H4 (cell line): ENCODE measurements at places on chromosomes 4 and X. TPM values are rescaled to one million over a fixed set of nuclear protein-coding genes. Genes with fewer than 3 reads are reported as not detected.
A peak's percentile ranks its signal among the peaks of the same experiment; 100 is the strongest.

The PHOX2B gene
- not detected in 2 replicates for total RNA-seq

- DNase-seq, result no peak
Measured at GRCh38 chr4:119666653-119667091, 38.1 kb upstream of the PDE5A start.

- DNase-seq, result peak; percentile 84
Measured at GRCh38 chr4:124060261-124060918, 652.1 kb downstream of the ANKRD50 start.

DNA sequence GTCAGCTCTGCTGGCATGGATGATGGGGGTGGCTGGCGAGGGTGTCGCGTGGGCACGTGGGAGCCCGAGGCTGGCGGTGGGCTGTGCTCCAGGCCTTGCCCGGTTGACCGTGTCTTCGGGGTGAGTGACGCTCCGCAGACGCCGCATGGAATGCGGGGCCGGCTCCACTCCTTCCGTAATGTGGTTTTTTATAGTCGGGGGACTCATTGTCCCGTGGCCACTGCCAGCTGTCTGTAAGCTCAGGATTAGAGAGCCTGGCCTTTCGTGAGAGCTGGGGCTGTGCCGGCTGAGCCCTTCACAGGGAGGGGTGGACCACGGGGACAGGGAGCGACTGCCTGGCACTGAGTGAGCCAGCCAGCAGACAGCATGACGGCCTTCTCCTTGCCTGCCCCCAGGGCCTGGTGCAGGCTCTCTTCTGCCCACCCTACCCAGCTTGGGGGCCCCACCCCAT lies 20.4 kb downstream of the DOK7 start:
- DNase-seq, result peak; percentile 84

DNA sequence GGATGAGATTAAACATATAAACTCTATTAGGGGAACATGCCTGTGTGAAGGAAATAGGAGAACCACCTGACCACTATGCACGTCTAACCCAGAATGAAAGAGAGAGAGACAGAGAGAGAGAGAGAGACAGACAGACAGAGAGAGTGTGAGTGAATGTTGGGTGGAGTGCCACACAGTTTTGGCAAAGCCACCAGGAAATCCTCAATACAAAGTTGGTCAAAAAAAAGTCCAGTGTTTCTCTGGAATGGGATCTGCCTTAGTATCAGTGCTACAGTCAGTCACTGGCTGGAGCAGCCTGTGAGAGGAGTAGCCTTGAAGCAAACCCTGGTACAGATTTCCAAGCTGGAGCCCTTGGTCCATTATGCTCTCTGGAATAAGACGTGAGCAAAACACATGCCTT lies 91.7 kb downstream of the GC start:
- DNase-seq, result no peak

DNA sequence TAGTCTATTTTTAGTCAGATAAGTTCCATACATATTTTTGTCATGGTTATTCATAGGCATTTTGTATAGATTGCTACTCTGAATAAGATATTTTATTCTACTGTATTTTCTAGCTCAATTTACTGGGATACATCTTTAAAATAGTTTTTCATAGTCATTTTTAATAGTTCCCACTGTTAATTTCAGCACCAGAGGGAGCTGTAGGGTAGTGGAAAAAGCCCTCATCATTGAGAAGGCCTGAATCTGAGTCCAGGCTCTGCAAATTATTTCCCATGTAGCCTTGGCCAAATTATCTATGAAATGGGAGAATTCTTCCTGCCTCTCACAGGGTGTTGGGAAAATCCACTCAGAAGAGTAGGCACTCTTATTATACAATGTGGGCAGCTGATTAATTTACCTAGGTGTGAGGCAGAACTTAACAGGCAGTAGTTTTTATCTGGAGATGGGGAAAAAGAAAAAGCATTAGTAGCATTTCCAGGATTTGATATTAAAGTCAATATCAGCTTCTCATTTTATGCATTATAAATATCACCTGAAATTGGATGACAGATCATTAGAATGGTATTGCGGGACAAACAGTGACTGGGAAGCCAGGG lies 102.9 kb upstream of the PAQR3 start:
- DNase-seq, result peak; percentile 27

The CACNA1F gene
- not detected in 2 replicates for total RNA-seq

GRCh38 chrX:118739577-118739976 lies 12.2 kb downstream of the IL13RA1 start:
- no peak for DNase-seq

- DNase-seq, result no peak
Measured at GRCh38 chr4:147371661-147372060, 109.2 kb upstream of the EDNRA start.

The NXF2 gene
- total RNA-seq, result 0.15 TPM in 1 of 2 replicates, not detected in the other

- no peak for DNase-seq
Measured at GRCh38 chr4:59936566-59936965, 1263.6 kb upstream of the ADGRL3 start.

The SGMS2 gene
- total RNA-seq, result 26.8 and 51.1 TPM in 2 replicates

- DNase-seq, result no peak
Measured at GRCh38 chrX:129565046-129565650, 25.1 kb downstream of the OCRL start.

The GRIA3 gene
- total RNA-seq, result 0.06 TPM in 1 of 2 replicates, not detected in the other

The GAGE12F gene
- total RNA-seq, result 0.35 TPM in 1 of 2 replicates, not detected in the other

GRCh38 chr4:70437197-70437596 lies 34.8 kb upstream of the MUC7 start:
- DNase-seq, result no peak

- DNase-seq, result no peak
Measured at GRCh38 chr4:8221476-8221875, 22.4 kb downstream of the SH3TC1 start.

The PABPC1L2B gene
- not detected in 2 replicates for total RNA-seq

- no peak for DNase-seq
Measured at GRCh38 chr4:144411119-144411518, 234.8 kb upstream of the HHIP start.

The MAGEA6 gene
- 65.0 and 82.7 TPM in 2 replicates for total RNA-seq

The GLUD2 gene
- 0.10 and 0.43 TPM in 2 replicates for total RNA-seq

DNA sequence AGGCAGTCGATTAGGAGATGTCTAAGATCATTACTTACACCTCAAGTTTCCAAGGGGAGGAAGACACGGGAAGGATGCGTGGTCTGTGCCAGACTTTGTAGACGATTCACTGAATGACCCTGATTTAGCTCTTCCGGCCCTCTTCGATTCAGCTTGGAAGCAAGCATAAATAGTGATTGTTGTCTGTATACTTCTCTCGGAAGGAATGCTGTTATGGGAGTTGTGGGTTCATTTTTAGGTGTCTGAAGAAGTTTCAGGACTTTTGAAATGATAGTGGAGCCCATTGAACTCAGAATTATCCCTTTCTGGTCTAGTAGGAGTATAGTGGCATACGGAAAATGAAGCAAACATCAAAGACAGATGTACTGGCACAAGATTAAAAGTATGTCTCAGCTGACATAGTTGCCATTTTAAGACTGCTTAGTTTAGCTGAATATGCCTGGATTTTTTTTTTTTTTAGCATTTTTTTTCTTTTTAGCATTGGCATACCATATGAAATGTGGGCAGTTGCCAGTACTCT lies 1.0 kb upstream of the ANKRD17 start:
- DNase-seq, result peak; percentile 17

DNA sequence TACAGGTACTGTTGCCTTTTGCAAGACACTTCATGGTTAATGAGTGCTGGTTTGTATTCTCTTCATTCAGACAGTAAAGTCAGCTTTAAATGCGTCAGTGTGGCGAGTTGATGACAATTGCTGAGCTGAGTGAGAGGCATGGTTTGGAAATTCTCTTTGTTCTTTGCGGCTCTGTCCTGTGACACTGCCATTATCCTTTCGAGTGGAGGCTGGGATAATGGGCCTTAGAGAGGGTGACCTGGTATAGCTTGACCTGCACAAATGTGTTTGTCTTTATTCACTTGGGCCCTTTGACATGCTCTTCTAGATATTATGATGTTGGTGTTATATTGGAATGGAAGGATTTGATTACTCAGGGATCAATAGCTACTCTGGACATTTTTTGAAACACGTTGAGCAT lies 208.5 kb upstream of the FAT1 start:
- no peak for DNase-seq

The ARHGAP36 gene
- 0.27 and 0.46 TPM in 2 replicates for total RNA-seq
